ENCODE measurements at places on chromosomes 3 and 15.

DNA sequence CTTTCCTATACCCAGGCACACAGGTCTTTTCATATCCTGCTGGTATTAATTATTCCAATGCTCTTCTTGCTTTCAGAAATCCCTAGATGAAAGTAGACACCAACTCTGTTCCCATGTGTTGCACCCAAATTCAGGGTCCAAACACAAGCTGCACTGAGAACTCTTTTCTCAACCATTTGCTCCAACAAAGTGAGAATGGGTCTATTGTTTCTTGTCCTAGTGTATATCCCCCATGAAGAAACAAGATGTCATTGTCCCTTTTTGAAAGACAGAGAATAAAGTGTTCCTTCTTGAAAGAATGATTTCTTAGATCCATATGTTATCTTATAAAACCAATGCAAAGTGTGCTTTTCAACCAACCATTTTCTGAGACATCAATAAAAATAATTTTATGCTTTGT, 353.7 kb downstream of the CNTN6 start:
- DNase-seq = no peak

GRCh38 chr15:22954326-22954725, 25.8 kb downstream of the CYFIP1 start:
- DNase-seq = no peak

- no peak for DNase-seq
Measured at GRCh38 chr3:101846709-101847108, 2.6 kb upstream of the NFKBIZ start.

- DNase-seq = peak; percentile 71
Measured at GRCh38 chr3:17841190-17841828, 98.9 kb upstream of the TBC1D5 start.

- DNase-seq = no peak
Measured at GRCh38 chr3:11434017-11434526, 161.9 kb downstream of the ATG7 start.

- DNase-seq = no peak
Measured at GRCh38 chr3:158460926-158461325, 110.1 kb upstream of the MLF1 start.

DNA sequence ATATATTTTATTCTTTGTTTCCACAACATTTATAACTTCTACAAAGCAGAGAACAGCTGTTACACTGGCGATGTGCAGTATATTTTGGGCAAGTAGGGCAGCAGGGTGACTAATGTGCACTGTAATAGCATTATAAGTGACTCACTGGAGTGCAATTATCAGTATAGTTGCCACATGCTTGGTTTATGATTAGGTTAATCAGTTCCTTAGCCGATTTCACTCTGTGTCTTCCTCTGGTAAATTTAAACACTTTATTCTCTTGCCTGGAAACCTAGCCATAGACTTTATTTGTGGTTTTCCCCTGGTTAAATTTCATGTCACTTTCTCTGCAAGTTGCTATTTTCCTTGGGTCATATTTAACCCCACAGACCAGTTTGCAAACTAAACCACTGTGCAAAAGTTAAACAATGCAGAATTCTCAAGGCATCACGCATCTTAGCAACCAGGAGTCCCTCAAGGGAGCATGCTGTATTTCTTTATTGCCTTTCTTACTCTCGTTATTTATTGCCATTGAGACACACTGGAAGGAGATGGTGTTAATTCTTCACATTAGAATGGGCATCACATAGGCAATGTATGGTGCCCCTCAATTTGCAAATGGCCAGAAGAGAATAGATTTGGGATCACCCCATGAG, 690.2 kb upstream of the DPPA4 start:
- DNase-seq = no peak

- peak; percentile 87 for DNase-seq
Measured at GRCh38 chr15:63191895-63192618, 2.7 kb downstream of the RAB8B start.

GRCh38 chr15:45157974-45158373, 28.2 kb downstream of the DUOX1 start:
- no peak for DNase-seq

DNA sequence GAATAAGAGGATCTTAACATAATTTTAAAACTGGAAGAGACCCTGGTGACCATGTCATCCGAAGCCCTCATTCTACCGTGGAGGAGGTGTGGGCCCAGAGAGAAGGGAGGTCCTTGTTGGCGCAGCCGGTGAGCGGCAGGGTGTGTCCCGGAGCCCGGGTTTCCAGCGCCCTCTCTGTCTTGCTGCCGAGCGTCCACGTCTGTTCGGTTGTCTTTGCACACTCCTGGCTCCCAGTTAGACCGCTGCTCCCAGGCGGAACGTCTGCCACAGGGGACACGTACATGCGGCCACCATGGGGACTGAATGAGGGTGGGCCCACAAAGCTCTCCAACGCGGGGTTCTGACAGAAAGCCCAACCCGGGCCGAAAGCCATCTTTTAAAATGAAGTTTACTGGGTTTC, 6.6 kb upstream of the MUC4 start:
- no peak for DNase-seq

DNA sequence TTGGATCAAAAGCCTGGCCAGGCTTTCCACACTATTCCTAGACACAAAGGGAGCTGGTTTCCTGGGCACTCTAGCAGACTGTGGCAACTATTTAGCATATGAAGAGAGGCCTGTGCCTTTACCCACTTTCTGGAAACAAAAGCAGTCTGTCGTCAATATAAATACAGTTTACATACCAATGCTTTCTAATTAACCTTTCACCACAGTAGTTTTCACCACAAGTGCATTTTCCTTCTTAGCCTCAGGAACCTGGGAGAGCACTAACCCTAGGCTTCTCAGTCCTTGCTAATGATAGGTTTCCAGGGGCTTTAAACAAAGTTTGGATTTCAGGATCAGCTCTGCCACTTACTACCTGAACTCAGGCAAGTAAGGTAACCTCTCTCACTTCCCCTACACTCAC, 499.1 kb downstream of the MAGI1 start:
- no peak for DNase-seq

GRCh38 chr3:145094355-145094941, 1066.5 kb downstream of the PLOD2 start:
- DNase-seq = no peak

- DNase-seq = no peak
Measured at GRCh38 chr3:32097768-32098167, 8.7 kb upstream of the GPD1L start.

DNA sequence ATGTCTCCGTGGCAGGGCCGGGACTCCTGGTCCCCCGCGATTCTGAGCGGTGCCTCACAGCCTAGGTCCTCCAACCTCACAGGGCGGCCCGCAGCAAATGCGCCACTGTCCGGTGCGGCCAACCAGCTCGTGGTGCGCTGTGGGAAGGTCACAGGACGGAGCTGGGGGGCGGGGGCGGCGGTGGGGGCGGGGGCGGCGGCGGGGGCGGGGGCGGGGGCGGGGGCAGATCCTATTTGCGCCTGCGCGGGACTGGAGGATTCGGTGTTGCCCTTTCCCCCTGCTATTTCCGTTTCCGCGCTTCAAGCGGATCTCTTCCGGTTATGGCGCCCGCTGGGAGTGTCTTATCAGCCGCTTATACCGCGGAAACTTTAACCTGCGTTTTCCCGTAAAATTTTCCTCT, 106.7 kb upstream of the SNRPN start:
- DNase-seq = peak; percentile 2

DNA sequence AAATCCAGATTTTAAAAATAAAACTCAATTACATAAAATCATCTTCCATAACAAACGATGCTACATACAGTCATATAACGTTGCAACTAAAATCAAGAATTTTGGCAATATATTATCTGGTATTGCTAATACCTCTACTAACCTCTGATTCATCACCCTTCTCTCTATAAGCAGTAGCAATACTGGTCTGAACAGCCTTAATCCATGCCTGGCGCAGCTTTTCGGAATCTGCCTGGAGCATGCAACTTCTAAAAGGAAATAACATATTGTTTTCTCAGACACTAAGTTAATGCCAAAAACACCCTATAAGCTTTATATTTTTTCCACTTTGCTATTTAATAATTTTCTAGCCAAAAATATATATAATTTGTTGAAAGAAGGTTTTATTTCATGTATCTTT, 35.4 kb upstream of the XXYLT1 start:
- DNase-seq = no peak

DNA sequence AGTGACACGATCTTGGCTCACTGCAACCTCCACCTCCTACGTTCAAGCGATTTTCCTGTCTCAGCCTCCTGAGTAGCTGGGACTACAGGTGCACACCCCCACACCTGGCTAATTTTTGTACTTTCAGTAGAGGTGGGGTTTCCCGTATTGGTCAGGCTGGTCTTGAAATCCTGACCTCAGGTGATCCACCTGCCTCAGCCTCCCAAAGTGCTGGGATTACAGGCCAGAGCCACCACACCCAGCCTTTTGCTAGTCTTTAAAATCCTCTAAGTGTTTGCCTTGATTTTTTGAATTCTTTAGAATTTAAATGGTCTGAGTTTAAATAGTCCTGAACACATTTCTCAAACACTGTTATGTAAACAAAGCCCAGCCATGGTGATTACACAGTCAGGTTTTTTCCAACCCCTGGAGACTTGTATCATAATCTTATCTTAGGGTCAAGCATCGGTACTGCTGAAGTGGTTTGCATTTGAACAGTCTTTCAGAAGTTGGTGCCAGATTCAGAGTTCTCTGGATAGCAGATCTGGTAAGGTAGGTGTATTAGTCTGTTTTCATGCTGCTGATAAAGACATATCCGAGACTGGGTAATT, 28.2 kb upstream of the PIAS1 start:
- no peak for DNase-seq

DNA sequence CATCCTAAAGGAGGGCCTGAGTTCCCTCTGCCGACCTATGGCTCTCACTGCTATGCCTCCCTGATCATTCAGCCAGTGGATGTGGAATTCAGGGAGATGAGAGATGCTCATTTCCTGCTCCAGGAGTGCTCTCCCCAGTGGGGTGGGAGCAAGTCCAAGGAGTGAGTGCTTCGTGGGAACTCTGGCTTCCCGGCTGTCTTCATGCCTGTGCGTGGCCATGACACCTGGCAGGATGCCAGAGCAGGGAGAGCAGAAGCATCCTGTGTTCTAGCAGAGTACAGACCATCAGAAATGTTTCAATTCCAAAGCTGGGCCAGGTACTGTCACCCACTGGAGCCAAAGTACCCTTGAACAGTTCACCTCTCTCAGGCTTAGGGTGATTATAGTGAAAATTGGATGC, 45.1 kb downstream of the APH1B start:
- no peak for DNase-seq

DNA sequence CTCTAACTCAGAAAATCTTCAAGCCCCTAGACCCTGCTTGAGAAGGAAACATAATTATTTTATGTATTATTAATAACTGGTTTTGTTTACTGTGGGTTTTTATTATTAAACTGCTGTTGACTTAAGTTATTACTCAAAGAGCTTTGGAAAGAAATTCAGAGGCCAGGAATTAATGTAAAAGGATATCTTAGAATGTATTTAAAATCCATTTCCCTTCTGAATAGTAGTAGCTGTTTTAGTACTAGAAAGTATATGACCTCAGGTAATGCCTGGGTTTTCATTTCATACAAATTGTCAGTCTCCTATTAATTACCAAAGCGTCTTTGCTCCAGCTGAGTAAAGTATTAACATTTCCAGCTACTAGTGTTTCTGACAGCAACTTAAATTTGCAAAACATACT, 223.1 kb downstream of the ITPR1 start:
- DNase-seq = no peak

DNA sequence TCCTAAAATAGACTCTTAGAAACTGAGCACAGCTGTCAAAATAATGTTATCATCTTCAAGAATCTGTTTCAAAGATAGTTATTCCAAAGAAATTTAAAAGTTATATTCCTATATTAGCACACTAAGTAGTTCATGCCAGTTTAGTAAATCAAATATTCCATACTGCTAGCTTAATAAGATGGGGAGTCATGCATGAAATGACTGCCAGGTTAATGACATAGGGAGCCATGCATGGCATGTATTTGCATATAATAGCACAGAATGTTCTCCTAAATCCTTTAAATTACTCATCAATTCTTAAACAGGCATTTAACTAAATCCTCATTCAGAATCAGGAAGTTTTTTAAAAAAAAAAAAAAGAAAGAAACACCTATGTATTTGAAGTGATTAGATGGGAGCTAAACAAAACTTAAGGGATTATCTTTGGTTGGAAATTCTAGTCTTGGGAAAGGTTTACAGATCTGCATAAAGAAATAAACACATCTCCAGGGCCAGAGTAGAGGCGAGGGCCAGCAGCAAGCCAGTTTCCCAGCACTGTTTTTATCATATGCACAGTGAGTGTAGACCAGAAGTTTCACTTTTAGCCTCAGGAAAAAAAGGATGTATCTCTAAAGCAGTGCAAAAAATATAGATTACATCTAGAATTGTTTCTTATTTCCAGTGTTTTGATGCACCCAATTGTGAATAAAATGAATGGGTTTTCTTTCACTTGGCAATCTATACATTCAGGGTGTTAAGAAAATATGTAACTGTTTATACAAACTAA, 366.4 kb upstream of the AGTR1 start:
- DNase-seq = no peak

DNA sequence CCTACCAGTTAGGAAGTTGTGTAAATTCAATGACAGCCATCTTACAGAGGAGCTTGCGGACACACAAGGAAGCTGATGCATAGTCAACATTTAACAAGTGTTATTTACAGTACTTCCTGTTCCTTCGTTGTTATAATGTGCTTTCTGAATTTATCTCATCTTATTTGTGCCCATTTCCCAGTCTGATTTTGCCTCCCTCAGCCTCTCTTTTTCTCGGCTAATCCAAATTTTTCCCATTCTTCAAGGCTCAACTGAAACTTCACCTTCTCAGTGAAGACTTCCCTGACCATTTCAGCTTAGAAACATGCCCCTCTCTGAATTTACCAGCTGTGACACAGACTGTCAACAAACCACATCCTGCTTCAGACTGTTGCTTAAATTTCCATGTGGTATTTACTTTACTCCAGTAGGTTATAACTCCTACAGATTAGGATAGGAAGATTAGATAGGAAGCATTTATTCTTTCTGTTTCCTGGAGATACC, 55.7 kb upstream of the CP start:
- peak; percentile 46 for DNase-seq

DNA sequence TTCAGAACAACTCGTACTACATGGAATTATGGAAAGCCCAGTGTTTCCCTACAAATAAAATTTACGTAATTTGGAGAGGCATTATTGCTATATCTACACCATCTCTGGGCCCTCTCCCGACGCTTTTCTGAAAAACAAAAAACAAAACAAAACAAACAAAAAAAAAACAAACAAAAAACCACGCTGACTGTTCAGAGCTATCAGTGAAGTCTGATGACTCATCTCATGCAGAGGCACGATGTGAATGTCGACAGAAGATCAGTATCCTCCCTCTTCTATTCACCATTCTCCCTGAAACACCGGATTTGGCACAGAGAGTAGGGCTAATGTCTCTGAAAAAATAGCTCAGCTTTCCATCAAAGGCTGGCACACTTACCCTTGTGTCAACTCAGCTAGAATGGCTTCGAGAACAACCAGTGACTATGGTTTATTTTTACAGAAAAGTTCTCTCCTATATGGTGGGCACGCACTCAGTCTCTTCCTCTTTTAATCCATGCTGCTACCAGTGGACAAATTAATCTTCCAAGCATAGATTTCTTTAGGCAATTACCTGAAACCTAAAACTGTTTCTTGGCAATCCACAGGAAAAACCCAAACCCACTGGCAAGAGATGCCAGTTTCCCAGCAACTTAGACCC, 1.5 kb downstream of the CRBN start:
- DNase-seq = no peak

Data from hematopoietic multipotent progenitor cell treated with erythropoietin and hydrocortisone succinate and interleukin-3 and kit ligand, for 8 days (in vitro differentiated cells).